Lower leg skin (tissue), 4 donors: ENCODE measurements at places on chromosomes 5 and 9.

DNA sequence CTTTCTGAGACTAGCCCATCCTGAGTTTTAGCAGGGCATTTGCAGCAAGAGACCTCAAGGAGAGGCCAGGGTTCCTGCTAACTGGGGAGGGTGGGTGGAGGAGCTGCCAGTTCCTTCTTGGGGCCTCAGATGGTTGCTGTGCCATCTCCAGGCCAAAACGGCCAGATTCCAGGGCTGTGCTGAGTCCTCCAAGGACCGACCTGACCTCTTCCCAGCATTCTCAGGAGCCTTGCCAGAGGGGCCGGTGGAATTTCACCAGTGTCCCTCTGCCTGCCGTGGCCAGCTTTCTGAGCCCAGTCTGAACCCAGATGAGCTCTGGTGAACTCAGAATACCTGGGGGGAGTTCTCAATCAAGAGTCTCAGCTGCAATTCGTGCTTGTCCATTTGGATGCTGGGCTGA, 54.3 kb downstream of the TSTD2 start:
- DNase-seq: no peak

DNA sequence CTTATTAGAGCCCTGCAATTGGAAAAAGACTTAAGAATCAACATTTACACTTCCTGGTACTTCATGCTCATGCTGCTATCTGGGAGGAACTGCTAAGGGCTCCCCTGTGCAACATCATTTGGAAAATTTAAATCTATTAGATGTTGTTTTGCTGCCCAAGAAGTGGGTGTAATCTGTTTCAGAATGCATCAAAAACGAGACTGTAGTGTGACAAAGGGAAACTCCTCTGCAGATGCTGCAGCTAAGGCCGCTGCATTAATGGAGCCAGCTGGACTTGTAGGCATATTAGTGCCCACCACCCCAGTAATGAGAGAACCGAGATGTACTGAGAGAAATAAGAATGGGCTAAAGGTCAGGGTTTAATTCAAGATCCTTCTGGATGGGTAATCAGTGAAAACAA, 11.1 kb upstream of the PAIP1 start:
- DNase-seq: no peak

DNA sequence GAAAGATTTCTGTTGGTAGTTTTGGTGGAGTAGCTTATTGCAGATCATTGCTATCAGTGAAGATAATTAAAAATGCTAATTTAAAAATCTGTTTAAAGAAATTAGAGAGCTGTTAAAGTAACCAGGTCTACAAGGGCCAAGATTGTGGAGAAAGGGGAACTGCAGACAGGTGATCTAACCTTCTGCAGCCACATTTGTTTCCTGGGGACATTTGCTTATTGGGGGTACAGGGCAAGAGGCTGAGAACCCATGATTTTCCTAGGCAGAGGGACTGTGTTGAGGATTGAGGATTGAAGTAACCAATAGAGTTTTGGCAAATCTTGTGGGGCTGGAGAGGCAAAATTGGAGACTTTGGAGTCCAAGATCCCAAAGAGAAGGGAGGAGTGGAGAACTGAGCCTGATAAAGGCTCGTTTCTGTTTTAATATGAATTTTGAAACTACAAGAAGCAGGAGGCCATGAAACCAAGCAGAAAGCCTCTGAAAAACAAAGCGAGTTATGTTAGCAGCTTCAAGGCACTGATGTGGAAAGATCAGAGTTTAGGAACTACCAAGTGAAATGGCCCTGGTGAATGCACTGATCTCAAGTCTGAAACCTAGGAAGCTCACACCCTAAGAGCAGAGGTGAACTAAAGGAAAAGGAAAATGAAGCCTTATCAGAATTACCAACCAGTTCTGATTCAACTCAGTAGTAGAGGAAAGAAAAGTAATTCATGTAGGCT, 219.8 kb upstream of the C9orf72 start:
- no peak for DNase-seq

DNA sequence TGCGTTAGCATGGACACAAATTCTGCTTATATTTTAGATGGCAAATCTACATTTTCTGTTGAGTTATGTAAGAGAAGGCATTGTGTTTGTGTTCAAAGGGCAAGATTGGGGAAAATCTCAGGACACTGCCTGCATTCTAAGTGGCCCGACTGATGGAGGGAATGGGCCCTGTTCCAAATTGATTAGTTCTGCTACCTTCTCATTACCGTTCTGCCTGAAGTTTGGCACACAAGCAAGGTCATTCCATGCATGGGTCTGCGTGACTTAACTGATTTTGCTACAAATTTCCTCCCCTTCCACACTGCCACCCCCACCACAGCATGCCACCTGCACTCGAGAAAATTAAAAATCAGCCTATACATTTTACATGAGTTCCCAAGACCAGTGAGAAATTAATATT, 409.9 kb downstream of the BRINP1 start:
- no peak for DNase-seq

- peak; percentile 70 for DNase-seq
These were observed 367.2 kb downstream of the OSTF1 start for GRCh38 chr9:75455444-75455921.

GRCh38 chr5:89930591-89931392, 478.8 kb downstream of the CETN3 start:
- DNase-seq: no peak

DNA sequence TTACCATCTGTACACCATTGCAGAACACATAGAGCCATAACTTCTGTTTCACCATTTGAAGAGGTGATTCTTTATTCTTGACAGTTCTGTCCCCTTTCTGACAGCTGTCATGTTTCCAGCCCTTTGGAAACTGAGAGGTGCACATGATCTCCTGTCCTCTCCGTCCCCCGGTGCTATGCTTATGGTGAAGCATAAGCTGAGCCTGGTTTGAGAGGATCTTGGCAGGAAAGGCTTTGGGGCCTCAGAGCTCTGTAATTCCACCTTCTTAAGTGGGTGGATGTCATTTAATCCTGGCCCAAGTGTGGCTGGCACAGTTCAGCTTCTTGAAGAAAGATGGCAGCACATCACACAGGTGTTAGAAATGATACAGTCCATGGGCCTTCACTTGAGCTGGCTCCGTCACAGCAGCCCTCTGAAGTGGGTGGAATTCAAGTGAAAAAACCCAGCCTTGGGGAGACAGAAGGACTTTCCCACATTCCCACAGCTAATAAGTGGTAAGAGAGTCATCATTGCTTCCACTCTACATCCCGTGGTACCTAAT, 30.7 kb upstream of the GRPEL2 start:
- no peak for DNase-seq

DNA sequence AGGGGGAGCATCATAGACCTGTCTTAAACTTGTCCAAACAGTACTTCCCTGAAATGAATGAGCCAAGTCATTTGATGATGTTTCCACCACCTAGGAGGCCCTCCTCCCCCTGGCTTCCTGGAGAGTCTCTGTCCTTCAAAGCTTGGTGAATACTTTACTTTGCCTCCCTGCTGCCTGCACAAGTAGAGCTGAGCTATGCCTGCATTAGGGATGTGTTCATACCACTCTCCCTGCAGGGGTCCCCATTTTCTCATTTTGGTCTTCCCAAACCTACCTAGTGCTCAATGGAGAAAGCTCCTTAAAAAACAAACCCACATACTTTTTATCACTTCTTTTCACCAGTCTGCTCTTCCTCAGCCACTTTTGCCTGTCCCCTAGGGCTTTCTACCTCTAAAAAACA, 7.7 kb downstream of the CCNI2 start:
- DNase-seq: no peak

DNA sequence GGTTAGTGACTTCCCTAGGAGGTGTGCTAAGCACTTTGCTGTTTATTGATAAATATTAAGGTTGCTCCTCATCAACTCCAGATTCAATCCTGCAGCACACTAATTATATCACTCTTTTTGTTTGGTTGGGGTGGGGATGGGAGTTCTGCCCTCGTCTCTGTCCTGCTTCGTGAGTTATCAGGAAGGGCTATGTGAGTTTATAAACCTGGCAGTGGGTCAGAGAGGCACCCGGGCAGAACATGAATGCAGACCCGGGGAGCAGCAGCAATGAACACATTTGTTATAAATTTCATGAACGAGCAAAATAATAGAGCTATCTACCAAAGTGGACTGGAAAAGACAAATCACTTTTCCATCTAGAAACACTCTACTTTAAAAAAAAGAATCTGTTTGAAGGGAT, 125.5 kb upstream of the WWC1 start:
- no peak for DNase-seq

DNA sequence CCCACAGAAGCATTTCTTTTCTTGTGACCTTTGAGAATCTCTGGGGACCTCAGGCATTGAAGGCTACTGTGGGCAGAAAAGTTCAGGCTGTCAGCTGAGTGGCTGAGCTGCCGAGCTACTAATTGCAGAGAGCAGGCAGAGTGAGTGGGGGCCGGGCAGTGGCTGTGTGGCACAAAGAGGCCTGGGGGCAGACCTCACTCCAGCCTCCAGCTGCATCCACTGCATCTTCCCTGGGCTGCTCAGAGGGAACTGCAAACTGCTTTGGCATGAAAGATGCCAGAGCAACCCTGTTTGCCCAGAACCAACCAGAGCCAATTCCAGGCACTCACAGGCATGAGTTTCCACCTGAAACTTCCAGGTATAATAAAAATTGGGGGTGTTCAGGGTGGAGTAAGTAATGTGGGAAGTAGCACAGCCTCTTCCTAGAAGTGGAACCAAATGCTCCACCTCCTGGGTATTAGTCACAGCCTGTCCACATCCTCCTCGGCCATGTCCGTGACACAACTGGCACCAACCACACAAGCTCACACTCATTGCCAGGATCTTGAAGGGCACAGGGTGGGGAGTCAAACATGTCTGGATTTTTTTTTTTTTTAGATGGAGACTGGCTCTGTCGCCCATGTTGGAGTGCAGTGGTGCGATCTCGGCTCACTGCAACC, 548.9 kb downstream of the BNC2 start:
- peak; percentile 82 for DNase-seq

DNA sequence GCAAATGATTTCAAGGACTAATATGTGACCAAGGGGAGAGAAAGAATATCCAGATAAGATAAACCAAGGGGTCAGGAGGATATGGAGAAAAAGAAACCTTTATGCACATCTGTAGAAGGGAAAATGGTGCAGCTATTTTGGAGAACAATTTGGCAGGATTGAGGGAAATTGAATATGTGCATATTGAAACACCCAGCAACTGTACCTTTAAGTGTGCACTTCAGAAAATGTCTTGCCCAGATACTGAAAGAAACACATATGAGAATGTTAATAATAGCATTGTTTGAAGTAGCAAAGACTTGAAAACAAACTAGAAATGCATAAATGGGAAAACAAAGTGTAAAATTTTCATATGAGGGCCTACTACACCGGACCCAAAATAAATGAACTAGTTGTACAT, 599.6 kb downstream of the PSAT1 start:
- no peak for DNase-seq

GRCh38 chr9:35657546-35658136, at the start of gene RMRP:
RMRP (minus strand) TSS chr9:35658019.
- peak; percentile 95 for DNase-seq

- no peak for DNase-seq
These were observed 930.8 kb upstream of the CDH9 start for GRCh38 chr5:27969157-27969556.

GRCh38 chr9:135009051-135009560, 78.4 kb upstream of the OLFM1 start:
- DNase-seq: no peak

- no peak for DNase-seq
These were observed 181.9 kb upstream of the TRPM3 start for GRCh38 chr9:71303351-71303750.

DNA sequence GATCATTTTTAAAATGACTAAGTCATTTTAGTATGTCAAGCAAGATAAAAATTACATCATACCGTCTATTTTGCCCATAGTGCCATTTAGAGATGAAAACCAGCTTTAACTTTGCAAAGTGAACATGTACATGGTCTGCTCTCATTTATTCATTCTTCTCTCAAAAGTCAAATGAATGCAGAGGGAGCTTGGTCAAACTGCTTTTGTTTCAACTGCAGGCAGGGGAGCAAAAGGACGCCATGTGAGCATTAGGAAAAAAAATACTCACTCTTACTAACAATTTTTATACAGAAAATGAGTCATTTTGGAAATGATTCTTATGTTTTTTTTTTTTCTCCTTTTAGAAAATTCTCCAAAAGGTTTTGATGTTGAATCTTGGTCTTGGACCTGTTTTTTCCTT, 15.7 kb downstream of the SCGB3A1 start:
- no peak for DNase-seq

- no peak for DNase-seq
These were observed 103.9 kb downstream of the SPOCK1 start for GRCh38 chr5:137395011-137395755.

DNA sequence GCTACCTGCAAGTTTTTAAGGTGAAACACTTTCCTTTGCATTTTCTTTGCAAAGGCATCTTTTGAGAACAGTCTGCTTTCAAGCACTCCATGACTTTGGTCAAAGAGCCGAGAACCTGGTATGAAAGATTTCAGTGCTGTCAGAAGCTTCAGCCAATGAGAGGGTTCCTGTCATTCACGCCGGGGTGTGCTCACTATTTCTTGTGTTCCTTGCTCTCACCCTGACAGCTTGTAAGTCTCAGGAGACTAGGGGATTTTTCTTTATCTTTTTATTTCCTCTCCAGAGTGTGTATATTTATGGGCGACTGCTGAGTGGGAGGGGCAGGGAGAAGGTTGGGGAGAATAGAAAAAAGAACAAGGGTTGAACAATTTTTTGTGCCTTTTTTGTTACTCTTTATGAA, 334.0 kb downstream of the PSAT1 start:
- no peak for DNase-seq

GRCh38 chr9:136342181-136343120, 15.1 kb downstream of the GPSM1 start:
- DNase-seq: peak; percentile 56

- no peak for DNase-seq
These were observed 250.9 kb downstream of the CD180 start for GRCh38 chr5:66945389-66946349.

- DNase-seq: no peak
These were observed 764.7 kb downstream of the MTRR start for GRCh38 chr5:8633696-8634095.

- DNase-seq: no peak
These were observed 660.3 kb downstream of the ISL1 start for GRCh38 chr5:52043543-52043942.

DNA sequence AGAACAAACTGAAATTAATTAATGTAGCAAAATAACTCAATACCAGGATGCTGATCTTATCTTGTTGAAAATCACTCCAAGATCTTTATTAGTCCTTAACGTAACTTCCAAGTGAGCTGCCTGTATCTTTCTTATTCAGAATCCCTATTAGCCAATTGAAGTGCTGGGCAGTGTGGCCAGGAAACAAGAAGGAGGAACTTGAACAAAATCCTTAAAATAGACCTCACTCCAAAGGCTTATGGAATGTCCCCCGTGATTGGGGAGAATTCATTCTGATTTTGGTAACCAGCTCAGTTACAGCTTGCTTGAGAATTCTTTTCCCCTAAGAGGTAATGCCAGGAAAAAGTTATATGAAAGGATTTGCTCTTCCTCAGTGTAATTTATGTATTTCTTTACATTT, 171.0 kb downstream of the DEPDC1B start:
- no peak for DNase-seq

- DNase-seq: no peak
These were observed 22.0 kb upstream of the WNK2 start for GRCh38 chr9:93161786-93162562.

DNA sequence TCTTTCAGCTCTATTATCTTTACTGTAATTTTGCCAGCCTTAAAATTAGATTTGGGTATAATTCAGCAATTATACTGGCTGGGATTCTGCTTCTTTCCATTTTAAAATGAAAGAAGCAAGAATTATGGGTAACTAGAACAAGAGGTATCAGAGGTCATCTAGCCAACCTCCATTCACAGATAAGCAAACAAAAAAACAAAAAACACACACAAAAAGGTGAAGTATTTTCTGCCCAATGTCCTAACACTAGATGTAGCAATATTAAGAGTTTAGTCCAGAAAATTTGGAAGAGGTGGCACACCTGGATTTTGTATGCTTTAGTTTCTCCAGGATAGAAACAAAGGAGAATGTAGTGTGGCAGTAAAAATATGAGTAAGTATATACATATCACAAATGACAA, 68.1 kb upstream of the ANXA1 start:
- DNase-seq: no peak
